Esophagus mucosa (tissue), 1 donor: ENCODE measurements at places on chromosomes 7 and 10. TPM values are rescaled to one million over a fixed set of nuclear protein-coding genes. Genes with fewer than 3 reads are reported as not detected.

DNA sequence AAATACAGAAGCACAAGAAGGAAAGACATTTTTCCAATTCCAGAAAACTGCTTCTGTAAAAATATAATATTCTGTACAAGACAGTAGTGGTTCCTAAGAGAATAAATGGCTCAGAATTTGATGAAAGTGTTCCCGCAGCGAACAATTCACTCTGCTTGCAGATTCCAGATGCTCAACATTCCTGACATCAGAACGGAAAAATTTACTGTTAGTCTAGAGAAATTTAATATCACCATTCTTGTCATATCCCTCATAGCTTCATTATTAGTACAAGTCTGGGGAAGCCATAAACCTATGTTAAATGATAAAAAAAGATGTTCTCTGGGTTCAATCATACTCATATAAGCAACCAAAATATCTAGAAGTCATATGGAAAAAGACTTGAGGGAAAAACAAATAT is 83.6 kb downstream of the MPP7 start:
- ATAC-seq, result no peak

DNA sequence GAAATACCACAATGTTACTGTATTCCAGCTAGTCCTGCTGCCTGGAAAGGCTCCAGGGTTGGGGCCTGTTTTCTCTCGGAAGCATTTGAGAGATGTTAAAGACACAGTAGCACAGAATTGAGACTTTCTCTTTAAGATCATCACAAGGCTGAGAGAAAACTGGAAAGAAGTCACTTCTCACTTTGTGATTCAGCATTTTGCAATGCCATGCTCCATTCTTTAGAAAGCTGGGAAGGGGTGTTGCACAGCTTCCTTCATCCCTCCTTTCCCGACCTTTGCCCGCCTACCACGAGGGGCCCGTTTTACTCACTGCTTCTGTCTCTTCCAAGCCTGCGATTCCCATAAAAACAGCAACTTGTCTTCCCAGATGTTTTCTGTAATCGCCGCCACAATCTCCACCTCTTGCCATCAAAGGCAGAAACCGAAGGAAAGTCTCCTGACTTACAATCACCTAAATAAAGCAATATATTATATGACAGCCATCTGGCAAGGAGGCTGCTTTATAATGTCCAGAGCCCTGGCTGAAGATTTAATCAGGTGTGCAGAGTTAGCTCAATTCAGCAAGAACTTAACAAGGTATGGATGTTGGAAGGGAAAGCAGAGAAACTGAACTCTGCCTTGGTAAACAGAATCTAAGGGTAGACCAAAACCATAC is 18.9 kb downstream of the NOD1 start:
- no peak for ATAC-seq

OR2A12 gene
- not detected for total RNA-seq

ADRB1 gene
- total RNA-seq, result 0.04 TPM

DNA sequence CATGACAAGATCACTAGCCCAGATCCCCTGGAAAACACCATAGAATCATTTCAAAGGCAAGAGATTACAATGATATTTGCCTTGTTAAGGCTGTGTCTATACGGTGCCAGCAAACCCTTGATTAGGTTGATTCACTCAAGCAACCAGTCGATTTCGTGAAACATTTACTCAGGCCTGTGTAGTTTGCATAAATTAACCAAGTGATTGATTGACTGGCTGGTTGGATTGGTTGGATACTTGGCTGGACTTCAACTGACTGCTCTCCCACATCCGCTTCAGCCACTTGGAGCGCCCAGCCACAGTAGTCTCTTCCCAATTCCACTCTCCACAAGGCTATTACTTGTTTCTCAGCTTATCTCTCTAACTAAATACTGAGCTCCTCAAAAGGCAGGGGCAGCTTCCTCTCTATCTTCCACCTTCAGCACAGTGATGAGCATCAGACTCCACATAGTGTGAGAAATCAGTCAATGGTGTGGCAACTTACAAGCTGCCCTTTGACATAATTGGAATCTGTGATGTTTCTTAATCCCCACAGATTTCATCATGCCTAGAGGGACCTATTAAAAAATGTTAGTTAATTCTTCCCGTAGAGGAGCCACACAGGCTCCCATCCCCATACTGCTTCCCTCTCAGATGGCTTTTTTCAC is 217.4 kb downstream of the GRM8 start:
- no peak for ATAC-seq

DNA sequence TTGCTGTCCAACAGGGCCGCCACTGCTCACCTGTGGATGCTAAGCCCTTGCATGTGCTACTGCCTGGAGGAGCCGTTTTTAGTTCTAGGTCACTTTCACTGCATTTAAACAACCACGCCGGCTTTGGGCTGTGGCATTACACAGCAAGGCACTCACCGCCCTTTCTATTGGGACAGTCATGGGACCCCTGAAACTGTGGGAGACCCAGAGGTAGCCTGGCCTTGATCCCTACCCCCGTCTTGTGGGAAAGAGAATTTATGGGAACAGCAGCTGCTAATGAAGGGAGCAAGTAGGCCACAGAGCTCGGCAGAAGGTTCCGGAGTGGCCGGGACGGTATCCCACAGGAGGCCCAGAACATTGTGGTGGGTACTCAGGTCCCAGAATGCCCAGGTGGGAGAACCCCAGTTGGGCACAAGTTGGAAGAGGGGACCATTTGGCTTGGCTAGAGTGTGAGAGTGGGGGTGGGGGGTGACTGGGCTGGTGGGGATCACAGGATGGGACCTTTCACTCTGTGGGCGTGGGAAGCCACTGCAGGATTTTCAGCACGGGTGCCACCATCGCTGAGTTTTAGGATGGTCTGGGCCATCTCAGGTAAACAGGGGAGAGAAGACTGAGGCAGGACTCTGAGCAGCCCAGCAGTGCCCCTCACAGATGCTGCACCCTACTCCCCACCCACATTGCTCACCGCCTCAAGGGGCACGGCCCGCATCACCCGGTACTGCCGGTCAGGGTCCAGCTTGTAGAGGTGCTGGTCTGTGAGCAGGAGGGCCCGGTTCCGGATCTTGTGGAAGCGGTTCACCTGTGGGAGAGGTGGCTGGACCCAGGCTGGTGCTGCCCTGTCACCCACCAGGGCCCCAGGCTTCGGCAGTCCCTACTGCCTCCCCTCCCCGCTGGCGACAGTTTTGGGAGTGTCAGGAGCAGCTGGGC is 15.2 kb downstream of the MYO1G start:
- ATAC-seq, result no peak

GPC2 gene
- total RNA-seq, result 0.20 TPM

- ATAC-seq, result no peak
These were observed 158.9 kb downstream of the RTKN2 start for GRCh38 chr10:62109587-62110293.

GRCh38 chr10:72164617-72165016 is 51.2 kb upstream of the ANAPC16 start:
- no peak for ATAC-seq

GRCh38 chr10:93475871-93476270 is 6.3 kb downstream of the MYOF start:
- peak; percentile 20 for ATAC-seq

TBC1D12 gene
- 3.6 TPM for total RNA-seq

- no peak for ATAC-seq
These were observed 381.4 kb downstream of the DGKB start for GRCh38 chr7:14521183-14521582.

DNA sequence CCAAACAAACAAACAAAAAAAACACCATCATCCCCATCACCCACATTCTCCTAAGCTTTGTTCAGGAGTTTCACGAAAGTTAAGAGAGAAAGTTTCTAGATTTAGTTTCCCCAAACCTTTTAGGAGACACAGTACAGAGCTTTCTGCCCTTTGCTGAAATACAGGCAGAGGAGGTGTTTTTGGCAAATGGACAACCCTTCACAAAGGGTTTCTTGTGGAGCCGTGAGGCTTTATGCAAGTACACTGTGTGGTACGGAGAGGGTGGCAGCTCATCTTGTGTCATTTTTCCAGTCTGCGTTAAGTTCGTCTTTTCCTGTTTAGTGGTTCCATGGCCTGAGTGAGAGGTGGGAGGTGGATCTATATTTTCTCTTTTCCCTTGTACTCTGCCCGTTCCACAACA is 215.5 kb upstream of the PRKCQ start:
- no peak for ATAC-seq

- ATAC-seq, result peak; percentile 45
These were observed 35.5 kb downstream of the PPP1R3C start for GRCh38 chr10:91597197-91597881.

ZNF736 gene
- 4.2 TPM for total RNA-seq

- no peak for ATAC-seq
These were observed 311.9 kb downstream of the GRM8 start for GRCh38 chr7:126940723-126941307.

GRCh38 chr10:98460837-98461499 is 14.2 kb upstream of the HPS1 start:
- peak; percentile 86 for ATAC-seq

OR13A1 gene
- total RNA-seq, result 0.32 TPM

GRCh38 chr7:84462259-84462658 is 267.7 kb upstream of the SEMA3A start:
- ATAC-seq, result no peak

- peak; percentile 97 for ATAC-seq
These were observed 17.1 kb upstream of the CPA1 start for GRCh38 chr7:130363026-130363847.

LIPN gene
- 1.4 TPM for total RNA-seq

DNA sequence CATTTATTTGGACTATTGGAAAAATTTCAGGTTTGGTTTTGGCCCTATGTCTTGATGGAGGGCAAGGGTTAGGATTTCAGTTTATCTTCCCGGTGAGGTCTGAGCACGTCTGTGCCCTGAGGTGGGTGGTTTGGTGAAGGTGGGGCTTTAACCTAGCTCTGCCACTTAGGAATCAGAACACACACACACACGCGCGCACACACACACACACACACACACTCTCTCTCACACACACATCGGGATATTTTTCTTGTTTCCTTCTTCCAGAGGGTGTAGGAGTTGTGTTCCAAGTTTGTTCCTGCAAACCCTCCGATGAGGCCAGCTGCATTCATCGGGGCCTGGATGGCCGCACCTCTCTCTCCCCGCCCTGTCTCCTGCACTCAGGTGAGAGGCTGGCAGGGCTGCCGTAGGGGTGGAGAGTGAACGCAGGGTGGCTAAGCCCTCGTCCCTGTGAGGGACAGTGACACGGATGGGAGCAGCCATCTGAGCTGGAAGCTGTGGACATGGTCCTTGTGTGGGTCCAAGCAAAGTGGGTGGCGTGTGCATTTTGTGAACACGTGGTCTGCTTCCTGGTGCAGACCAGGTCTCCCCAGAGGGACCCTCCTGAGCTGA is 34.2 kb downstream of the CHST12 start:
- peak; percentile 43 for ATAC-seq

RARRES2 gene
- 7.5 TPM for total RNA-seq

- ATAC-seq, result no peak
These were observed 127.3 kb upstream of the PCBD1 start for GRCh38 chr10:71015674-71016073.

- no peak for ATAC-seq
These were observed 40.5 kb upstream of the UBE2H start for GRCh38 chr7:129993275-129993674.

NKX1-2 gene
- 0.16 TPM for total RNA-seq

DNA sequence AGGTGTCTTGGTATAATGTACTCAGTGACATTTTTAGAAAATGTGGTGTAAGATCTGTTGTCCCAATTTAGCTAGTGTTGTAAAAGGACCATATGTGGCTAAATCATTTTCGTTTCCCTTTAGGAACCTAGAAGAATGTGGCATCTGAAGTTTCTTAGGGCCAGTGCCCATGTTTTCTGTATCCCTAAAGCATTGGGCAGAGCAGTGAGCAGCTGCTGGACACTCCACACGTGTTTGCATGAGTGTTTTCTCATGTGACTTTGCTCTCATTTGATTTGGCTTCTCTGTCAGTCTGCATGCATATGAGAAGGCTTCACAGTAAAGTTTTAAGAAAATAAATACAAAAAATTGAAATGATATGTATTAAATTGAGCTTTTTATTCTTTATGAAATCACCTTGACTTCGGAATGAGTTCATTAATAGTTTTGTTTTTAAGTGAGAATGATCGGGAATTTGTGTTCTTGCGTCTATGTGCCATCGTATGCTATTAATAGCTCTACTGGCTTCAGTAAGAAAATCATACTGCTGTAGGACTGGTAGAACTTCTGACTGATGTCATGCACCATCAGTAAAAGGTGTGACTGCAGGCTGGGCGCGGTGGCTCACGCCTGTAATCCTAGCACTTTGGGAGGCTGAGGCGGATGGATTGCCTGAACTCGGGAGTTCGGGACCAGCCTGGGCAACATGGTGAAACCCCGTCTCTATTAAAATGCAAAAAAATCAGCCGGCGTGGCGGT is 61.3 kb downstream of the RBM33 start:
- no peak for ATAC-seq

DNA sequence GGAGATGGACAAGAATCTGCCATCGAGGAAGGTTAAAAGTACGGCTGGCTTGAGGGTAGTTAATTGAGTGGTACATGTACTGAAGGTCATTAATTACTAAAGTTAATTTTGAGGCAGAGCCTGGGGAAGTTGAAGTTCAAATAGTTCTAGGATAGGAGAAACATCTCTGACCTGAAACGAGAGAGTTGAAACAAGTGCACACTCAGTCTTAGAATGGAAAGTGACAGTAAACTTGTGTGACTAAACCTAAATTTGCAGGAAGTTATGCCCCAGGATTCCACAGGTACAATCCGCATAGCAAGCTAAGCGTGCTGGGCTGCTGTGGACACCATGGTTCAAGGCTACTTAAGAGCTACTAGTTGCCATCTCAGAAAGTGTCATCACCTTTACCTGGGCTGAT is 209.9 kb downstream of the CHCHD3 start:
- ATAC-seq, result no peak

- no peak for ATAC-seq
These were observed 86.5 kb upstream of the KDM7A start for GRCh38 chr7:140263277-140263676.

TRPV5 gene
- total RNA-seq, result not detected

CYP3A7 gene
- not detected for total RNA-seq

TMEM130 gene
- not detected for total RNA-seq

DNA sequence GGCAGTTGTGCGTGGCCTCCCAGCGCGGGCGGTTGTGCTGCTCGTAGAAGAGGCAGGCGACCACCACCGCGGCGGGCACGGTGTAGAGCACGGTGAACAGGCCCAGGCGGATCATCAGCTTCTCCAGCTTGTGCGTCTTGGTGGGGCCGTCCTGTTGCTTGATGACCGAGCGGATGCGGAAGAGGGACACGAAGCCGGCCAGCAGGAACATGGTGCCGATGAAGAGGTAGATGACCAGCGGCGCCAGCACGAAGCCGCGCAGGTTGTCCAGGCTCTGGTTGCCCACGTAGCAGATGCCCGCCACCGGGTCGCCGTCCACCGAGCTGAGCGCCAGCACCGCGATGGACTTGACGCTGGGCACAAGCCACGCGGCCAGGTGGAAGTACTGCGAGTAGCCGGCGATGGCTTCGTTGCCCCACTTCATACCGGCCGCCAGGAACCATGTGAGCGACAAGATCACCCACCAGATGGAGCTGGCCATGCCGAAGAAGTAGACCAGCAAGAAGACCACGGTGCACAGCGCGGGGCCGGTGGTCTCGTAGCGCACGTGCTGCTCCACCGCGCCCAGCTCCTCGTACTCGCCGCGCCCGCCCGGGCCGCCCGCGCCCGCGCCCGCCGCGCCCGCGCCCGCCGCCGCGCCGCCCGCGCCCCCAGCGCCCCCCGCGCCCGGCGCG is 2.2 kb downstream of the FZD8 start:
- no peak for ATAC-seq
